Ureter (tissue), 1 donor: ENCODE measurements at places on chromosomes 7 and 10. TPM values are rescaled to one million over a fixed set of nuclear protein-coding genes. Genes with fewer than 3 reads are reported as not detected.

GRCh38 chr10:131048606-131049005 lies 262.9 kb downstream of the TCERG1L start:
- no peak for DNase-seq

DNA sequence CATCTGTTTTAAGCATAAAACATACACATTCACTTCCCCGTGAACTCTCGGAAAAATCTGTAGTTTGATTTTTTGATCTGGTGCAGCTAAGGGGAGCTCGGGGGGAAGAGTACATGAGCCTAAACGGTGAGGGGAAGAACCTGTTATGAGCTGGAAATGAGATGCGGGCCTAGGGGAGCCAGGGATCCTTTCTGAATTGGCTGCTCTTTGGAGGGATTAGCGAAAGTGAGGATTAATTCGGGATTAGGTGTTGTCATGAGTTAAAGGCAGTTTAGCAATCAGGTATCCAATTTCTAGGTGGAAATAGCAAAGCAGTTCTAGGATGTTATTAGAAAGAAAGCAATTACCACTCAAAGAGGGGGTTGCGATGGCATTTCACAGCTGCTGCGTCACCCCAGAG lies 51.1 kb upstream of the ADARB2 start:
- DNase-seq = no peak

DNA sequence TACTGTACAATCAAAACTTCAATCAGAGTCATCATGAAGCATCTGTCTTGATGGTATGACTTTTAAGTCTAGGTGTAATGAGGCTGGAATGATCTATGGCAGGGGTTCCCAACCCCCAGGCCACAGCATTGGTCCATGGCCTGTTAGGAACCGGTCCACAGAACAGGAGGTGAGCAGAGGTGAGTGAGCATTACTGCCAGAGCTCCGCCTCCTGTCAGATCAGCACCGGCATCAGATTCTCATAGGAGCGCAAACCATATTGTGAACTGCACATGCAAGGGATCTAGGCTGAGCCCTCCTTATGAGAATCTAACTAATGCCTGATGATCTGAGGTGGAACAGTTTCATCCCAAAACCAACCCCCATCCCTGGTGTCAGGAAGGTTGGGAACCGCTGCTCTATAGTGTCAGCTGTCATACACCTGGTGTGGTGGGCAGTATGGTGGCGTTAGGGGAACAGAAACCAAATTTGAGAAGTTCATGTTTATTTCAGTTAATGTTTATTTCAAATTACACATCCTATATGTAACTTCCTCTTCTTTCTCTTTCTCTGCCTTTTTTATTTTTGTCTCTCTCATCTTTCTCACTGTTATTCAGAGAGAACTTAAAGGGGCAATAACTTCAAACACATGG lies 432.6 kb downstream of the TNS3 start:
- DNase-seq = no peak

SPDYE2 gene
- 0.52 TPM for total RNA-seq
